ENCODE measurements at places on chromosomes 7 and 10. TPM values are rescaled to one million over a fixed set of nuclear protein-coding genes. Genes with fewer than 3 reads are reported as not detected.

GRCh38 chr7:70466725-70467364 lies 665.1 kb upstream of the GALNT17 start:
- H3K27ac ChIP-seq, result no peak overlapping the region
- H3K36me3 ChIP-seq, result no peaks in the 10 kb centered on the region
- DNase-seq, result no peak
- no peak overlapping the region for H3K4me3 ChIP-seq
- H3K4me1 ChIP-seq, result peaks cover 3% of the 10 kb centered on the region
- H3K27me3 ChIP-seq, result no peaks in the 10 kb centered on the region

- DNase-seq, result peak; percentile 66
- no peaks in the 10 kb centered on the region for H3K27me3 ChIP-seq
- H3K4me3 ChIP-seq, result no peak overlapping the region
- peaks cover 68% of the 10 kb centered on the region for H3K36me3 ChIP-seq
These were observed 24.1 kb upstream of the TRIM8 start for GRCh38 chr10:102620138-102620590.

- H3K27ac ChIP-seq, result no peak overlapping the region
- no peaks in the 10 kb centered on the region for H3K4me1 ChIP-seq
- no peaks in the 10 kb centered on the region for H3K27me3 ChIP-seq
- H3K4me3 ChIP-seq, result no peak overlapping the region
- H3K36me3 ChIP-seq, result no peaks in the 10 kb centered on the region
These were observed 239.7 kb upstream of the SEMA3D start for GRCh38 chr7:85426487-85426960.

GRCh38 chr7:80659120-80660055 lies 20.9 kb downstream of the CD36 start:
- no peak overlapping the region for H3K27ac ChIP-seq
- no peaks in the 10 kb centered on the region for H3K4me1 ChIP-seq
- DNase-seq, result no peak
- no peaks in the 10 kb centered on the region for H3K36me3 ChIP-seq
- H3K4me3 ChIP-seq, result no peak overlapping the region
- H3K27me3 ChIP-seq, result no peaks in the 10 kb centered on the region

DNA sequence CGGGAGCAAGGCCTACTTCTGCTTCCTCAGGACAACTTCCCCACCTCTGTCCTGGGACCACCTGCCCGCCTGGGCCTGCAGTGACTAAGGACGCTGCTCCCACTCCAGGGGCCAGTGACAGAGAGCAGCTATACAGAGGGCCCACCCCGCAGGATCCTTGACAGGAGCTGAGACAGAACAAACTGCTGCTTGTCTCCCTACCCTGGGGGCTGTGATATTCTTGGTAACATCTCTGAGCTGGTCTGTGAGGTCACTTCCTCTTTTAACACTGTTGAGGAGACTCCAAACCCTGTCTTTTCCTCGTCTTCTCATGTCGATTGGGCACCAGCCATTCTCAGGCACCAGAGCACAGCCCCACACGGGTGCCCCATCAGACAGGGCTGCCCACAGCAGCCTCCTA lies 6.9 kb upstream of the MRPS24 start:
- peaks cover 4% of the 10 kb centered on the region for H3K4me1 ChIP-seq
- no peak overlapping the region for H3K4me3 ChIP-seq
- peaks cover 64% of the 10 kb centered on the region for H3K36me3 ChIP-seq
- H3K27me3 ChIP-seq, result no peaks in the 10 kb centered on the region
- no peak overlapping the region for H3K27ac ChIP-seq
- no peak for DNase-seq

- H3K27ac ChIP-seq, result no peak overlapping the region
- DNase-seq, result no peak
- no peak overlapping the region for H3K4me3 ChIP-seq
- H3K4me1 ChIP-seq, result no peaks in the 10 kb centered on the region
- H3K27me3 ChIP-seq, result peaks cover 62% of the 10 kb centered on the region
- H3K36me3 ChIP-seq, result no peaks in the 10 kb centered on the region
These were observed 19.4 kb downstream of the KAZALD1 start for GRCh38 chr10:101080933-101081931.

- no peaks in the 10 kb centered on the region for H3K36me3 ChIP-seq
- no peak for DNase-seq
- H3K27ac ChIP-seq, result no peak overlapping the region
- H3K4me1 ChIP-seq, result no peaks in the 10 kb centered on the region
- no peaks in the 10 kb centered on the region for H3K27me3 ChIP-seq
- no peak overlapping the region for H3K4me3 ChIP-seq
These were observed 46.6 kb upstream of the MKX start for GRCh38 chr10:27792216-27792615.

- H3K4me1 ChIP-seq, result no peaks in the 10 kb centered on the region
- no peak for DNase-seq
- no peaks in the 10 kb centered on the region for H3K27me3 ChIP-seq
- no peaks in the 10 kb centered on the region for H3K36me3 ChIP-seq
- no peak overlapping the region for H3K4me3 ChIP-seq
These were observed 357.1 kb downstream of the MAGI2 start for GRCh38 chr7:79096361-79096805.

- H3K4me3 ChIP-seq, result no peak overlapping the region
- H3K4me1 ChIP-seq, result no peaks in the 10 kb centered on the region
- H3K27me3 ChIP-seq, result no peaks in the 10 kb centered on the region
- H3K36me3 ChIP-seq, result peaks cover 10% of the 10 kb centered on the region
These were observed 77.6 kb downstream of the RALA start for GRCh38 chr7:39700932-39701331.

- H3K4me3 ChIP-seq, result no peak overlapping the region
- H3K4me1 ChIP-seq, result peaks cover 4% of the 10 kb centered on the region
- DNase-seq, result peak; percentile 32
- H3K27ac ChIP-seq, result no peak overlapping the region
- H3K36me3 ChIP-seq, result no peaks in the 10 kb centered on the region
These were observed 11.5 kb upstream of the STN1 start for GRCh38 chr10:103929381-103929921.

DNA sequence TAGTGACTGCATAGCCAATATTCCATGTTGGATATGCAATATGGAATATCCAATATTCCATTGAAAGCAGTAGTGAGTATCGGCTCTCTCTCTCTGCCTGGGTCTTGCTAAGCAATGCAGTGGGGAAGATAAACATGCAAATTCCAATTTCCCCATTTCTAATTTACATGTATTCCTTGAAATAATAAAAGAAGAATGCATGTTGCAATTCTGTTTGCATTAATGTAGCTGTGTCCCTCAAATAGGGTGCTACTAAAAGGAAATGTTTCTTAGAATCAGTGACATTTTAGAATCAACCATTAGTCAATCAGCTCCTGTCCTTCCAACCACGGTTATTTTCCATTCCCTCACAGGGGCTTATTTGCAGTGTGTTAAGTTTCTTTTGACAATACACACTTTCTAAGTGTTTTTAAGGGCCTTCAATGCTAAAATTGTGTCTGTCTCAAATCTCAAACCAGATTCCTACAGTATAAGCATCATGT lies 46.7 kb downstream of the AFAP1L2 start:
- peaks cover 17% of the 10 kb centered on the region for H3K4me1 ChIP-seq
- H3K4me3 ChIP-seq, result no peak overlapping the region
- no peak for DNase-seq
- no peaks in the 10 kb centered on the region for H3K27me3 ChIP-seq

GRCh38 chr10:122102869-122103525 lies 114.0 kb downstream of the TACC2 start:
- DNase-seq, result no peak
- H3K4me3 ChIP-seq, result no peak overlapping the region
- H3K4me1 ChIP-seq, result peaks cover 9% of the 10 kb centered on the region
- H3K27me3 ChIP-seq, result no peaks in the 10 kb centered on the region
- no peak overlapping the region for H3K27ac ChIP-seq

GRCh38 chr7:22871661-22872060 lies 49.0 kb upstream of the TOMM7 start:
- H3K27ac ChIP-seq, result no peak overlapping the region
- H3K4me3 ChIP-seq, result no peak overlapping the region
- no peaks in the 10 kb centered on the region for H3K4me1 ChIP-seq

DNA sequence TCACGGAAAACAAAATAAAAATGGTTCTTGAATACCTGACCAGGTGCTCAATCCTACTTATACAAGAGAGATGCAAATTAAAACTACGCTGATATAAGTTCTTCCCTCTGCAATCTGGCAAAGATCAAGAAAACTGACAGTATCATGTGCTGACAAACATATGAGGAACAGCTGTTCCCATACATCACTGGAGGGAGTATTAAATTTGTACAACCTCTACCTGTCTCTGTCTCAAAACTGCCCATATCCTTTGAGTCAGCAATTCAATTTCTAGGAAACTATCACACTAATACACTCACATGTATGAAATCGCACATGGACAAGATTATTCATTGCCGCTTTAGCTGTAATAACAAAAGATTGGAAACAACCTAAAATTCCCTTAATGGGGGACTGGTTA lies 11.0 kb upstream of the IL6 start:
- no peaks in the 10 kb centered on the region for H3K4me1 ChIP-seq

DNA sequence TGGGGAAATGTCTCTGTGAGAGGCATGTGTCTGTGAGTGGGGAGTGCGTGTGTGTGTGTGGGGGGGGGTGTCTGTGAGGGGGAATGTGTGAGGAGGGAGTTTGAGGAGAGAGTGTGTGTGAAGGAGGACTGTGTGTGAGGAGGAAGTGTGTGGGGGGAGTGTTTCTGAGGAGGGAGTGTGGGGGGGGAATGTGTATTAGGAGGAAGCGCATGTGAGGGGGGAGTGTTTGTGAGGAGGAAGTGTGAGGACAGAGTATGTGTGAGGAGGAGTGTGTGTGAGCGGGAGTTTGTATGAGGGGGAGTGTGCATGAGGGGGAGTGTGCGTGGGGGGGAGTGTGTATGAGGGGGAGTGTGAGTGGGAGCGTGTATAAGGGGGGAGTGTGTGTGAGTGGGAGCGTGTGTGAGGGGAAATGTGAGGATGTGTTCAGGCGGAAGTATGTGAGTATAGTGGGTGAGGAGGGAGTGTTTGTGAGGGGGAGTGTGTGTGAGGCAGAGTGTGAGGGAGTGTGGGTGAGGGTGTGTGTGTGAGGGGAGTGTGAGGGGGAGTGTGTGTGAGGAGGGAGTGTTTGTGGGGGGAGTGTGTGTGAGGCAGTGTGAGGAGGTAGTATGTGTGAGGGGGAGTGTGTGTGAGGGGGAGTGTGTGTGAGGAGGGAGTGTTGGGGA lies 21.8 kb upstream of the PTPRN2 start:
- no peak overlapping the region for H3K27ac ChIP-seq
- H3K36me3 ChIP-seq, result peaks cover 15% of the 10 kb centered on the region
- no peak overlapping the region for H3K4me3 ChIP-seq
- DNase-seq, result no peak
- H3K27me3 ChIP-seq, result no peaks in the 10 kb centered on the region

- no peaks in the 10 kb centered on the region for H3K27me3 ChIP-seq
- no peak overlapping the region for H3K4me3 ChIP-seq
- H3K36me3 ChIP-seq, result peaks cover 52% of the 10 kb centered on the region
- H3K27ac ChIP-seq, result no peak overlapping the region
- no peak for DNase-seq
These were observed 17.8 kb downstream of the SMO start for GRCh38 chr7:129205987-129206785.

GRCh38 chr10:98957801-98958200 lies 277.9 kb downstream of the HPSE2 start:
- H3K27me3 ChIP-seq, result no peaks in the 10 kb centered on the region
- no peaks in the 10 kb centered on the region for H3K4me1 ChIP-seq
- no peaks in the 10 kb centered on the region for H3K36me3 ChIP-seq
- no peak for DNase-seq
- H3K27ac ChIP-seq, result no peak overlapping the region

DNA sequence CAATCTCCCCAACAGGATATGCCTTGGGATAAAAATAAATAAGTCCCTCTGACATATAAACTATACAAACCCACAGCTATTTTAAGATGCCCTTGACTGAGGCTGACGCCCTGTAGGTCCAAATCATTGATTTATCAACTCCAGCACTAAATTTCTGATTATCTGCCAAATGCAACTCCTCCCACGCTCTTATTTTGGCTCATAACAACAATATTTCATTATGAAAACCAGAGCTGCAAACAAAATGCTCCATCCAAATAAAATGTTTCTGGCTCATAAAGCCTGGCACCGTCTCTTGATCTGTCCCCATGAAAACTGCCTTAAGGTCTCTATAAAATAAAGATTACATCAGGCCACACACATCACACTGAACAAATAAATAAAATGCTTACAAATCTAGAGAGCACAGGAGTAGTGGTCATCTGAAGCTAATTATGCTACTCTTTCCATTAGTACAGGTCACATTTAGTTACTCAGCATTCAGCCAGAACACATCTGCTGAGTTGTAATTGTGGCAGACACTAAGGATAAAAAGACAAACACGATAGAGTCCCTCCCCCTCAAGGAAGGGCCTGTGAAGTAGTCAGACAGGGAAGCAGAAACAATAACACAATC lies 28.8 kb downstream of the CACUL1 start:
- H3K36me3 ChIP-seq, result peaks cover 2% of the 10 kb centered on the region
- H3K4me3 ChIP-seq, result no peak overlapping the region
- H3K27ac ChIP-seq, result no peak overlapping the region
- no peaks in the 10 kb centered on the region for H3K4me1 ChIP-seq
- H3K27me3 ChIP-seq, result no peaks in the 10 kb centered on the region

DNA sequence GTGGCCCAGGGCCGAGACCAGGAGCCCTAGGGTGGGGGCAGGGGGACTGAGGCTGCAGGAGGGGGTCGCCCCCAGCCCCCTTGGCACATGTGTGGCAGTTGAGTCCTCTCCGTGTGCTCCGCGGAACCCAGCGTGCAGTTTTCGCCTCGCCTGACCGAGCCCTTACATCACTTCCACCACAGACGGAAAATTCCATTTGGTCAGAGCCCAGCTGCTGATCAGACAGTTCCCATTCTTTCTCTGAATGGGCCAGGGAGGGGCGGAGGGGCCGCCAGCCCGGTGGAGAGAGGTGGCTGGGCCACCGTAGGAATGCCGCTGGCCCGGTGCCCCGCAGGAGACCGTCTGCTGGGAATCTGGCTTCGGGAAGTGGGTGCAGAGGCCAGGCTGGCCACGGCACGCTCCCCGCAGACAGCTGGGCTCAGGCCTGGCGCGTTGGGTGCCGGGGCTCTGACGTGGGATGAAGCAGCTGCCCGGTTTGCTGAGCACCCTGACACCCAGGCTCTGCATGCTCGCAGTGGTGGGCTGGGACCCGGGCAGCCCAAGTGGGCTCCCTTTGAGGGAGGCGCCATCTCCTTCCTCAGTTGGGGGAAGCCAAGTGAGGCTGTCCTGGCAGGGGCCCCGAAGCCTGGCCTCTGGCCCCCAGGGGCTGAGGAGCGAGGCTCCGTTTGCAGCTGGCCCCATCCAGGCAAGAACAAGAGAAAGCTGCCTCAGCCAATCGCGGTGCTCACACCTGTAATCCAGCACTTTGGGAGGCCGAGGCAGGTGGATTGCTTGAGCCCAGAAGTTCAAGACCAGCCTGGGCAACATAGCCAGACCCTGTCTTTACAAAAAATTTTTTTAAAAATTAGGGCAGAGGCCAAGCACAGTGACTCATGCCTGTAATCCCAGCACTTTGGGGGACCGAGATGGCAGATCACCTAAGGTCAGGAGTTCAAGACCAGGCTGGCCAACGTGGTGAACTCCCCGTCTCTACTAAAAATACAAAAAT lies 9.9 kb downstream of the TTYH3 start:
- H3K4me3 ChIP-seq, result no peak overlapping the region
- H3K27ac ChIP-seq, result peak overlapping the region; percentile 81
- DNase-seq, result no peak

- peaks cover 69% of the 10 kb centered on the region for H3K36me3 ChIP-seq
- peaks cover 15% of the 10 kb centered on the region for H3K4me1 ChIP-seq
- no peak overlapping the region for H3K4me3 ChIP-seq
- no peak overlapping the region for H3K27ac ChIP-seq
- H3K27me3 ChIP-seq, result no peaks in the 10 kb centered on the region
These were observed 5.0 kb downstream of the ABCB8 start for GRCh38 chr7:151032936-151033863.

ASCC1 gene
- 51.3 TPM for polyA plus RNA-seq

ECHDC3 gene
- 1.9 TPM for polyA plus RNA-seq

TBXAS1 gene
- 8.1 TPM for polyA plus RNA-seq

MYO3A gene
- 2.0 TPM for polyA plus RNA-seq

NODAL gene
- 2.6 TPM for polyA plus RNA-seq

USP54 gene
- 79.0 TPM for polyA plus RNA-seq

HGF gene
- polyA plus RNA-seq, result 1.4 TPM

BAIAP2L1 gene
- polyA plus RNA-seq, result 4.3 TPM

Measured in spinal cord (tissue), 10 donors.